ENCODE measurements at places on chromosomes 11 and 22.
A peak's percentile ranks its signal among the peaks of the same experiment; 100 is the strongest.

DNA sequence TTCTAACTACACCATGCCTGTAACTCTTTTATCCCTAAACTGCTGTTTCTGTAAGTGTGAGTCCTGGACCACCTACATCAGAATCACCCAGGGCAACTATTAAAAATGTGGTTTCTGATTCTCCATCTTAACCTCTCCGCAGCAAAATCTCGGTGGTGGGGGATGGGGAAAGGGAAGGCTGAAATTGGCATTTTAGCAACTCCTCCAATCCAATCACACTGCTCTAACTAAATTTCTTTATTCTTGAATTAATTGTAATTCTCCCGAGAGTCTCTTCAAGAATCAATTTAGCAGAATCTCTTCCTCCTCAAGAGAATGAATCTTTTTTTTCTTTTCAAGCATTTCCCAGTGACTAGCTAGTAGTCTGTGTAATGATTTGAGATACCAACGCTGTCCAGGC, 36.2 kb downstream of the SEZ6L start:
- no peak for DNase-seq

GRCh38 chr11:120338107-120338933, 2.1 kb downstream of the ARHGEF12 start:
- no peak for DNase-seq

DNA sequence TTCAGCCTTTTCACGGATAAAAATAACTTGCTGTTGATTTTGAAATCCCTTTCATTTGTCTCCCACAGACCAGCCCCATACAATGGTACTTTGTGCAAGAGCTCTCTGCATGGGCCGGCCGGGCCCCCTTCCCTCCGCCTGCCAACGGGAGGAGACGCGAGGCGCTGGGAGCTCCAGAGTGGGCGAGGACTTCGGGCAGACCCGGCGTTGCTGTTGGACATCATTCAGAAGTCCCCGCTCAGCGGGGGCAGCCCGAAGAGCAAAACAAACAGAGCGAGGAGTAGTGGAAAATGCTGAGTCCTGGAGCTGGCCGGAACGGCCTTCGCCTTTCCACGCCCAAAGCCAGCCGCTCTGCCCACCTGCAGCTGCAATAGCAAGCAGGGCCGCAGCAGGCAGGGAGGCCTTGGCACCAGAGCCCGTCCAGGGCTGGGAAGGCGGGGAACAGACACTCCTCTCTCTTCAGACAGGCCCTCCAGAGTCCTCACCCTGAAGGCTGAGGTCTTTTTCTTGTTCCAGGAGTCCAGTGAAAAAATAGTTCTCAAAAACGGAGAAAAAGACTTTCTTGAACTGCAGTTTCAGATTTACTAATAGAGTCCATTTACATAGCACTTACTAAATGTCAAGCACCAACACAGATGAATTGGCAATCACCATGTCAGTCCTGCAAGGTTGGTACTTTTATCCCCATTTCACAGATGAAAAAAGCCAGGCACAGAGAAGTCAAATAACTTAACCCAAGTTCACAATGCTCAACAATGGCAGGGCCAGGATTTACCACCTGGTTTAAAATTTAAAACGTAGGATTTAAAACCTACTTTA, 135.5 kb downstream of the ETS1 start:
- no peak for DNase-seq

DNA sequence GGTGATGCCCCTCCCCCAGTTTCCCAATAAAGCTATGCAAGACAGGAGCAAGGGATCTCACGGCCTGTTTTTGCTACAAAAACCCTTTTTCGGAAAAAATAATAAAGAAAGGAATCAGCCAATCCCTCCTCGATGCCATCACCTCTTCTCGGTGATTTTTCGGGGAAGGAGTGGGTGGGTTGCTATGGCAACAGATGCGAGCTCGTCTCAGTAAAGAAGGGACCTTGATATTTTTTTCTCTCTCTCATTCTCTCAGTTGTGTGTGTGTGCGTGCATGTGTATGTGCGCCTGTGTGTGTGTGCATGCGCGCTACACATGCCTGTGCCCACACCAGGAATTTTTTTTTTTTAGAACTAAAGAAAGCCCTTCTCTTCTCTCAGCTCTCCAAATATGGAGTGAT, 3.8 kb upstream of the NPAS4 start:
- DNase-seq = no peak

- no peak for DNase-seq
Measured at GRCh38 chr22:20967697-20968211, 699 bp downstream of the AIFM3 start.

DNA sequence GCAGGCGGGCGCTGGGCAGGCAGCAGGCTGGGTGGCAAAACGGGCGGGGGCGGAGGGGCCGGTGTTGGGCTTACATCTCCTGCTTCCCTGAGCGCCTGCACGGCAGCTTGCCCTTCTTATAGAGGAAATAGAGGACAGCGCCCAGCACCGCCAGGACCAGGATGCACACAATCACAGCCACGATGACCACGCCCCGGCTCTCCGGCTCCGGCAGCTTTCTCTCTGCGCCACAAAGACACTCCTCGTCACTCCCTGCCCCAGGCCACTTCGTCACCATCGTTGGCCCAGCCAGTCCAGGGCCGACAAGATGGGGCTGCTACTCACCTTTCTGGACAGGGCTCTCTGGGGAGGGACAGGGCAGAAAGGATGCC, 6.3 kb downstream of the MCAM start:
- no peak for DNase-seq

GRCh38 chr11:1382831-1383607, 6.7 kb upstream of the BRSK2 start:
- DNase-seq = peak; percentile 82

DNA sequence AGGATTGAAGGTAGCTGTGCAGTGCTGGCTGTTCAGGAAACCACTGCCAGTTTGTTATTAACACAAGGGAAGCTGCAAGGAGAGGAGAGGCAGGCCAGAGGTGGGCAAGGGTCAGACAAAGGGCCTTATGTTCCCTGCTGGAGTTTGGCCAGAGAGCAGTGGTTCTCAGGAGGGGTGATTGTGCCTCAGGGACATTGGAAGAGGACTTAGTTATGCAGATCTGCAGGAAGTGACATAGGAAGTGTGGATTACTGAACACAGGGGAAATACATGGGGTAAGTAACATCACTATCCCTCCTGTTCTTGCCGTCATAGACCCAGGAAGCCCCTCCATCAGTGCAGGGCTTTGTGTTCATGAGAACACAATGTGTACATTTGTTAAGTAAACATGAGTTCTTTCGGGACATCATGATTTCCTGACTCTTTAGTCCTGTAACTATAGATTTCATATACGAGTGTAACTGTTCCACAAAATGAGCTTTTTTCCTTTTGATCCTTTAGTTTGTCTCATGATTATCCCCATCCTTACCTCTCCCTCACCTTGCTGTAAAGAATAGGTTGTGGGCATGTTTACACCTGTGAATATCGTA, 5.9 kb downstream of the SRRD start:
- DNase-seq = no peak

- DNase-seq = peak; percentile 23
Measured at GRCh38 chr22:35582861-35583670, 34.1 kb downstream of the MB start.

DNA sequence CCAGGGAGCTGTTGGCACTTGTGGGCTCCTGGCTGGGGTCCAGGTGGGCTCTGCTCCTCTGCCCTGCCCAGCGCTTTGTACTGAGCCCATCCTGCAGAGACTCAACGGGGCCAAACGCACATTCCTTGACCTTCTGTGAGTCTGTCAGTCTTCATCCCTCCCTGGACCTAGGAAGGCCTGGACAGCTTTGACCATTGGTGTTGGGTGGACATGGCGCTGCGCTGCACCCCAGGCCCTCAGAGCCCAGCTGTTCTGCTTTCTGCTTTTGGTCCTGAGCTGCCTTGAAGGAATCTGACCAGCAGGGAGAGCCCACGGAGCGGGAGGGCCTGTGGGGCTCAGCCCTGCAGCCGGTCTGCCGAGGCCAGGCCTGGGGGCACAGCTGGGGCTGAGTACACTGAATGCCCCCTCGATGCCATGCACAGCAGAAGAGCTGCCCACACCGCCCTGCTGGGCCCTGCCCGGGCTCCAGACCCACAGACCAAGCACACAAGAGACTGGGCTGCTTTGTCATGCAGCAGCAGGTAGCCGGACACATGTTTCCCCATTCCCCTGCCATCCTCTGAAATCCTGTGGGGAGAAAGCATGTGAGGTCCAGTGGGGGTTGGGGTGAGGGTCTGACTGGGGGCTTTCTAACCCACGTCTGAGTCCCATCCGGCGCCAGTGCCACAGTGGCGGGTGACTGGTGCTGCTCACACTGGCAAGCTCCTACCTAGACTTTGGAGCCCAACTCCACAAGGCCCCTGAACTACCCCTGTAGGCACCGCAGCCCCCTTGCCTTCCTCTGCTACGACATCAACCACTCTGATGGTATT, 24.1 kb upstream of the CCDC188 start:
- no peak for DNase-seq

DNA sequence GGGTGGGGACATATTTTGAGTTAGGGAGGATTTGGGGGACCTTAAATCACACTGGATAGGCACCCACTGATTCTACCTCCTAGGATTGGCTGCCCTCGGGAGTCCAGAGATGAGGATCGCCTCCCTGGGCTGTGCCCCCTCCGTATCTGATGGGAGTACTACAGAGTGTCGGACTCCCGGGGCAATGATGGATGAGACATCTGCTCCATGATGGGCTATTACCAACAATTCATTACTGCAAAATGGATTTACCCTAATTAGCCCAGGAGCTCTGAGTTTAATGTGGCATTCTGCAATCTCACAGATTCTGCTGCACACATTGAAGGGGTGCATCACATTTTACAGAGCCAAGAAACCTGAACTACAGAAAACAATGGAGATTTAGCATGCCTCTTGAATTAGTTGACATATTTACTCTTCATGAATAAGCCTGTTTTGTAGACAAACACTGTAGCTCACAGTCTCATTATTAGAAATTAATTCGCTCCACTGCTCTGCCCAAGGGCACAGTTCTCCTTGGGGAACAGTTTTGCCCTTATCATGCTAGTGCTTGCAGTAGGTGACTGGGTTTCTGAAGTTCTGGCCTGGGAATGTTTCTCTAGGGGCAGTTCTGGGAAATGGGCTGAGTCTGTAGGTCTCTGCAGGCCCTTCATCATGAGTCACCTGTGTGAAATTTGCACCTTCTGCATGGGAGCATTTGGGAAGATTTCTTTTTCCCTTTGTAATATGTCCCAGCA, 217.1 kb upstream of the PLET1 start:
- no peak for DNase-seq

DNA sequence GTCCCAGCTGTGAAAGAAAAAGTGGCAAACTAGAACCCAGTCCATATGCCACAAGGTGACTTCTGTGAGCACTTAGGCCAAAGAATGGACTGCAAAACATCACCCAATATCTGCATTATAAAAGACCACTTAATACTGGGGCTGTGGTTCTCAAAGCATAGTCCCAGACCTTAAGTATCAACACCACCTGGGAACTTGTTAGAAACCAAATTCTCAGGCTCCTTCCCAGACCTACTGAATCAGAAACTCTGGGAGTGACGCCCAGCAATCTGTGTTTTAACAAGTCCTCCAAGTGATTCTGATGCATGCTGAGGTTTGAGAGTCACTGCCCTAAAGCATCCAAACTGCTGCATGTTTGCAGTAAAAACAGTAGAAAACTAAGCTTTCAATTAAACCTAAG, 81.3 kb downstream of the SERGEF start:
- DNase-seq = no peak

DNA sequence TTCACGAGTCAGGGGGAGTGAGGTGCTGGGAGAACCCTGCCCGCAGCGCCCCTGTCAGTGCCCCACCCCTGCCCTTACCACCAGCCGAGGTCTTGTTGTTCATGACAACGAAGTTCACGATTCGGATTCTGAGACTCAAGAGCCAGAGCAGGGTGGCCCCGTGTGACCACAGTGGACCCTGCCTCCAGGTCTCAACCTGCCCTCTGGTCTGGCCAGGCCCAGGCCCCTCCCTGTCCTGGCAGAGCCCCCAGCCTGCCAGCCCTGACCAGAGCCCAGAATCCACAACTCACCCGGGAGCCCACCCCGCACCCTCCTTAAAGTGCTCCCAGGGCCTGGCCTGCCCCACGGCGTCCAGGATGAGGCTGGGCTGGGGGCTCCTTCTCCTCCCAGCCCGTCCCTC, 9.9 kb downstream of the ANO9 start:
- DNase-seq = no peak

DNA sequence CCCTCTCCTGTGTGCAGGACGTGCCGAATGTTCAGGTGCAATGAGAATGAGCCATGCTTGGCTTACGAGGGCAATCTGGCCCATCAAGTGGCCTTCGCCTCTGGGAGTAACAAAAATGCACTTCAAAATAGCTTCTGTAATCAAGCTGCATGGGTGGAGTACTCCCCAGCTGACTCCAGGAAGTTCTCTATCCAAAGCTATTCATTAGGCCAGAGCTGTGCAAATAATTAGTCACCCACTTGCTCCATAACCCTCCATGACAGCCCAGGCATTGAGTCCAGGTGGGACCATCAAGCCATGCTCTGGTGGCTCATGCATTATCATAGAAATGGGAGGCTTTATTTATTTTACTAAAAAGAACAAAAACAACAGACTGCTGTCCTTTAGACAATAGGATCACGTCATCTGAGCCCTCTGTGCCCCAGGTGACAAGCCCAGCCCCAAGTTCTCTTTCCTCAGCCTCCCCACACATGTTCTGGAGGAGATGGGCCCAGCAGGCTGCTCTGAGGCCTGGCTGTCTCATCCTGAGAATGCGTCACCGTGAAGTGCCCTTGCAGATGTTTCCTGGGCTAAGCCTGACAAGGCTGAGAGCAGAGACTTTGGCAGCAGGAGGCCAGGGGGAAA, 244.7 kb downstream of the ETS1 start:
- DNase-seq = peak; percentile 69

GRCh38 chr11:128315933-128316332, 271.4 kb downstream of the ETS1 start:
- DNase-seq = no peak

DNA sequence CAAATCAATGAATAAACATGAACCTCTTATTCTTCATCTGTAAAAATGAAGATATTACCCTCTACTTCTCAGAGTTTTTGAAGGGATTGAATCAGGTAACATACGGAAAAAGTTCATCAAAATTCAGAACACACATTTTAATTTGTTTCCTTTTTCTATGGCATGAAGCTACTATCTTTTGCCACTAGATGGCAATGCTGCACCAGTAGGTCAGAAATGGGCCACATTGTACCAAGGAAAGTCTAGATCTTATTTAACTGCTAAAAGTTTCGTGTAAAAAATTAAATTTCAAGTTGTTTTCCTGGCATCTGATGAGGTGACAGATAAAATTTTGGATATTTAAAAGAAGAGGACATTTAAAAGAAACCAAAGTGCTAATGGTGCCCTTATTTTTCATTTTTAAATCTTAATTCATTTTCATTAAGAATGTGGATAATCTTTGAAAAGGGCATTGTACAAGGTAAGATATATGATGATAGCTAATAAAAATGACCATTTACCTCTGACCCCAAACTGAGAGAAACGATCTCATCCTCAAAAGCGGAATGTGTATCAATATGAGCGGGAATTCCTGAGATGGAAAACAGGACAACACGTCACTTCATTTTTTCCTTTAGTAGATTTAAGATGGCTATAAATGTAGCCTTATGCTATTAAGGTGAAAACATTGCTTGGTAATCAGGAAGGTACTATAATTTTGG, 16.1 kb downstream of the ALKBH8 start:
- no peak for DNase-seq

DNA sequence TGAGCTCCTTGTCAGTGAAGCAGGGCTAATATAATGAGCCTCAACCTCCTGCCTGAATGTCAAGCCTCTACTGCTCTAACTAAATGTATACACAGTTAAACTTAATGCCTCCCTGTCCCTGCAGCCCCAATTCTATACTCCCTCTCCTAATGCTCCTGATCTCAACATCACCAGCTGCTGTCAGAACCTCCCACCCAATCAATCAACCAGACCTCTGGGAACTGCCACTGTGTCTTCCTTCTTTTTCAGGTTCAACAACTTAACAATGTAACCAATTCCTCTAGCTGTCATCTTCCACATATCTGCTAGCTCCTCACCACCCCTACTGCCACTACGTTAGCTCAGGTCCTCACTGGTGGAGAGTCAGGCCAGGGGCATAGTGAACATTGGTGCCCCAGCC, 339.8 kb upstream of the NARS2 start:
- no peak for DNase-seq
